Left ventricle myocardium superior (tissue), 1 donor: ENCODE measurements at places on chromosomes 16 and 17. TPM values are rescaled to one million over a fixed set of nuclear protein-coding genes. Genes with fewer than 3 reads are reported as not detected.

- no peak for DNase-seq
Observed at GRCh38 chr16:1715220-1715619, 9.2 kb downstream of the MAPK8IP3 start.

TCAP gene
- total RNA-seq, result 4,965 TPM

- peak; percentile 81 for DNase-seq
Observed at GRCh38 chr17:44522883-44523671, 19.9 kb upstream of the GPATCH8 start.

- no peak for DNase-seq
Observed at GRCh38 chr17:78952706-78953105, 27.0 kb downstream of the LGALS3BP start.

DNA sequence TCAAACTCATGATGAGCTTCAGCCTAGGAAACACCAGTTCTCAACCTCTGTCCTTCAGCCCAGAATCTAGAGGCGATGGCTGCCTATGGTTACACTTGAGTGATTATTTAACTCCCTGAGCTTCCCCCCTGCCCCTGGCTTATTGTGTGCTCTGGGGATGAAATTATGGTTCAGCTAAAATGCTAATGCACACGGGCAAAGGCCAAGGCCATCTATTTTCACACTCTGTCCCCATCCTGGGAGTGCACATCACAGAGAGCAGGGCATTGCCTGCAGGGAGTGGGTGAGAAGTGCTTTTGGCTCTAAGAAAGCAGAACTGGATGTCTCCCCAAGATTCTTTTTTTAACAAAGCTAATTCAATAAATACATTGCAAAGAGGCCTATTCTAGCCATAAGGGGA lies 21.6 kb upstream of the CACNG5 start:
- DNase-seq, result no peak

PLXDC1 gene
- 15.8 TPM for total RNA-seq

HCRT gene
- not detected for total RNA-seq

GRCh38 chr16:48542020-48542473 lies 67.9 kb downstream of the N4BP1 start:
- DNase-seq, result peak; percentile 71

- DNase-seq, result no peak
Observed at GRCh38 chr17:34370997-34371395, 8.0 kb upstream of the CCL1 start.

DNA sequence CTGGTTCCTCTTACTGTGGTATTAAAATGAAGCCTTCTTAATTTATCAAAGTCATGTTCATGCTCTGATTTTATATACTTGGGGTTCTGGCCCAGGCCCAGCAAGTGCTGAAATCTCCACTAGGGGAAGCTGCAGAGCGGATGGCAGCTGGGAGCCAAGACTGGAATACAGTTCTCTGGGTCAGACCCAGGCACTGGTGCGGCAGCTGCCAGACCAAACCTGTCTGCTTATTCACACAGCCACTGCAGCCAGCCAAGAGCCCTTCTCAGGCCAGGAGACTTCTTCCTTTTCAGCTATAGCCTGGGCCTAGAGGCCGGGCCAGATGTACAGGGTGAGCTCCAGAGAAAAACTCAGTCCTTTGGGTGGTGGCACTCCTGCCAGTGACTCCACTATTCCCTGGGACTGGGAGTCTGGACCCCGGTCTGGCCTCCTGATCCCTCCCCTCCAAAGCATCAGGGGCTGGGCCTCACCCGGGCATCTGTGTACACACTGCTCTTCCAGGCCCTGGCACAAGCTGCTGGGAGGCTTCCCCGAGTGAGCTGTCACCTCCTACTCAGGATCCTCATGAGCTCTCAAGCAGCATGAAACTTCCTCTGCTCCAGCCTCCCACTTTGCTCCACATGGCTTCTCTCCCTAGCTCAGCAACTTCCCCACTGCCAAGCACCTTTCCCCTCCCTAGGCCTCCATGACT lies 24.4 kb downstream of the ATP6V0D1 start:
- peak; percentile 86 for DNase-seq

CHST6 gene
- 0.27 TPM for total RNA-seq

- no peak for DNase-seq
Observed at GRCh38 chr16:80285104-80285503, 255.7 kb upstream of the DYNLRB2 start.

DNA sequence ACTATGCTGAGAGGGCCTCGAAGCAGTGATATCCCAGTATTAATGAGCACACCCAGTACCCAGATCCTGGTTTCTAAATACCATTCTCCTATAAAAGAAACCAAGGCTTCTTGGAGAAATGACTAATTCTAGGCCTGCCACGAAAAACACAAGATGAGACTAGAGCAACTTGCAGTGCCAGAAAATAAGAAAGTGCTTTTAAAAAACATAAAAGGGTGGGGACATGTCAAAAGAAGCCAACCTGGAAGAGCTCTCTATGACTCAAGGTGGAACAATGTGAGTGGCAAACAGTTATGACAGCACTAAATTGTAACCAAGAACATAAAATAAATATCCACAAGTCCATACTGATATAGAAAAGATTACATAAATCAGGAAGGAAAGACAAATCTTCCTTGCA lies 153.2 kb upstream of the KCNJ18 start:
- DNase-seq, result no peak

DNA sequence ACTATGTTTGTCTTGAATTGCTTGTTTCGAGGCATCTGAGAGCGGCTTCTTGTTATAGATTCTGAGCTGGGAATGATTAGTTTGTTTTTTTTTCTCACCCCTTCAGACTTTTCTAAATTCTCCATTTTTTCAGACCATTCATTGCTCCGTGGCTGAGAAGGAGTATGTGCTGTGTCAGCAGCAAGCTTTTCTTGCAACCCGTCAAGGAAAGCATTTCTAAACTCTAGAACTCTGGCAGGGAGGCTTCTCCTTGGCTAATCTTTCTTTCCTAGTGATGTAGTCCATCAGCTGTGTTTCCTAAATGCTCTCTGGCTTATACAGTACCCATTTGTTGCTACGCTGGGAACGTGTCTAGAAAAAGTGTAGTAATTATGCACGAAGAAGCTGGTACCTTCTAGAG lies 133.5 kb downstream of the FTO start:
- DNase-seq, result no peak

IL17C gene
- total RNA-seq, result not detected

DNA sequence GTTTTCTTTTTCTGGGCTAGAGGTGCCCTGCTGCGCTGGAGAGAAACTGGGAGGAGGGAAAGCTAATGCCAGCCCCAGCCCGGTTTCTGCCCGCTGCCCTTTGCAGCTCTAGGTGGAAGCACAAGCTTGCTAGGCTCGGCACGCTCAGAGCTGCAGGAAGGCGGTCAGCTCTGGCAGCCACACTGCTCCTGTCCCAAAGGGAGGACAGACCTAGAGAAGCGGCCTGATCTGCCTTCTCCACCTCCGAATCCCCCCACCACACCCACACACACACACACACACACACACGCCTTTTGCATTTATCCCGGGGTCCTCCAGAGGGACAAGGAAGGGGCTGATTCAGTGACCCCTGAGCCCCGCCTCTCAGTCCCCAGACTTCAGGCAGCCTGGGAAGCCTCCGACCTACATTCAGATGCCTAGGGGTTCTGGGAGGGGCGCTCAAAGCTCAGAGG lies 418.1 kb downstream of the SOX9 start:
- DNase-seq, result no peak

GRCh38 chr17:28613931-28614381 lies at the start of gene RSKR:
Gene RSKR (minus strand): TSS chr17:28614185. CDS start chr17:28614161, 24 bp downstream.
- DNase-seq, result no peak

- no peak for DNase-seq
Observed at GRCh38 chr16:35735403-35736251, 2276.2 kb downstream of the TP53TG3F start.
